ENCODE measurements at places on chromosomes 7 and 10.

GRCh38 chr7:50146692-50147091 is 53.6 kb upstream of the ZPBP start:
- no peak overlapping the region for H3K27ac ChIP-seq
- H3K27me3 ChIP-seq, result no peaks in the 10 kb centered on the region
- H3K4me3 ChIP-seq, result no peak overlapping the region
- H3K36me3 ChIP-seq, result no peaks in the 10 kb centered on the region
- DNase-seq, result no peak

DNA sequence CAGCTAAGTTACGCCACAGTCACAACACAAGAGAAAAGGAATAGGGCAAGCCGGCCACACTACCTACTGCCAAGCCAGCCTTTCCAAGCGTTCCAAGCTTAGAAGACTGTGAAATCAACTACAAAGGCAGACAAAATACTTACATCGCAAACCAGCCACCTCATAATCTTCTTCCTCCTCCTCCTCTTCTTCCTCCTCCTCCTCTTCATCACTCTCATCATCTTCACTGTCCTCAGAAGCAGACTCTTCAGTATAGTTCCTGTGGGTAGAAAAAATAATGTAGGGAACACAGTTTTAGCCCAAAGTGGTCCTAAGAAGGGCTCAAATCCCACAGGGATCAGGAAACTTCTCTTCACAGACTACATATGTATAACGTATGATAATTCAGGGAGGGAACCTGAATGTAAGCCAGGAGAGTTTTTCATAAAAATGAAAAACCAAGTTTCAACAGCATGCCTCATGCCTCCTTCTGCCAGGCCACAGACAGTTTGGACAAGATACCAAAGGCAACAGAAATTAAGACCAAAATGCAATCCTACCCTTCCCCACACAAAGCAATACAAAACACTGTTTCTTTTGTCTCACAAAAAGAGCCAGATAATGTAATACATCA is 13.6 kb downstream of the FZD9 start:
- no peak for DNase-seq
- H3K4me1 ChIP-seq, result no peaks in the 10 kb centered on the region
- no peak overlapping the region for H3K27ac ChIP-seq
- no peaks in the 10 kb centered on the region for H3K27me3 ChIP-seq
- no peak overlapping the region for H3K4me3 ChIP-seq
- H3K36me3 ChIP-seq, result peaks cover 55% of the 10 kb centered on the region

DNA sequence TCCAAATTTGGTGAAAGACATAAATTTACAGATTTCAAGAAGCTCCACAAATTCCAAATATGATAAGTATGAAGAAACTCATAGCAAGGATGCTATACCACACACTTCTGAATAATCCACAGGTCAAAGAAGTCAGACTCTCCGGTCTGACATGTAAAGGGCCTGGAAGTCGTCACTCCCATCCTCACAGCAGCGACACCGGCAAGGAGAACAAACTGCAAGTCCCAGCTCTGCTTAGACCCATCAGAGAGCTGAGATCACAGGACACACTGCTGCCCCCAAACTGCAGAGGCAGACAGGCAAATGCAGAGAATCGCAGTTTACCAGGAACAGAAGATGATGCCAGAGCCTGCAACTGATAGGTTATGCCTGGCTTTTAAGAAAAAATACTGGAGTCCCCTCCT is 62.0 kb downstream of the AMZ1 start:
- H3K36me3 ChIP-seq, result no peaks in the 10 kb centered on the region
- no peak overlapping the region for H3K27ac ChIP-seq
- H3K4me3 ChIP-seq, result no peak overlapping the region
- H3K27me3 ChIP-seq, result no peaks in the 10 kb centered on the region
- peaks cover 1% of the 10 kb centered on the region for H3K4me1 ChIP-seq

DNA sequence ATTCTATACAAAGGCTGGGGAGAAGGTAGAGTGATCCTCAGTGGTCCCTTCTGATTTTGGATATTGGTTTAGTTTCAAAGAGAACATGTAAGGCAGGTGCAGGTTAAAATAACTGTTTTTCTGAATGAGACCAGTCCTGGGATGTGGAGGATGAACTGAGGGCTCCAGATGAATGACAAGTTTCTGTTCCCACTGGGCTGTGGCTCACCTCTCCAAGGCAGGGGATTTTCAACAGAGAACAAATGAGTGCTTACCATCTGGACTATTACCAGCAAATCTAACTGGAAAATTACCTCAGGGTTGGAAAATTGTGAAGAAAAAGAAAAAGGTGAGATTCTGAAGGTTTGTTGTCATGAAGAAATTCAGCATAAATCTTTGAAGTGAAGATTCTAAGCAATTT is 8.0 kb downstream of the LAMB4 start:
- no peak overlapping the region for H3K4me3 ChIP-seq
- no peaks in the 10 kb centered on the region for H3K27me3 ChIP-seq
- DNase-seq, result no peak
- no peak overlapping the region for H3K27ac ChIP-seq

DNA sequence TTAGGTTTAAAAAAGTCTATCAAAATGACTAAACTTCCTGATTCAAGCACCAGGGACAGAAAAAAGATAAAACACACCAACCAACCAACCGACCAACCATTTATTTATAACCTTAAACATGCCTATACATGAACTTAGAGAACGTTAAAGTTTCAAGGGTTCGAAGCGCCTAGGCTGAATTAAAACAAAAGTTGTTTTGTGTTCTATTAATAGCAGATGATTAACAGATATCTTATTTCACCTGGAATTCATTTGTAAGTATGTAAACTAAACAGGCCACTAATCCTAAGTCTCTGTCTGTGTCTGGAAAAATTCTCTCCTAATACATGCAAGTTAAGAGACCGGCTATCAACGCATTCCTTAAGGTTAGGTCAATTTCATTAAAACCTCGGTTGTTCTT is 1.4 kb downstream of the BAIAP2L1 start:
- H3K4me3 ChIP-seq, result peak overlapping the region; percentile 73
- no peak overlapping the region for H3K27ac ChIP-seq
- H3K36me3 ChIP-seq, result no peaks in the 10 kb centered on the region
- H3K4me1 ChIP-seq, result peaks cover 4% of the 10 kb centered on the region
- DNase-seq, result no peak

DNA sequence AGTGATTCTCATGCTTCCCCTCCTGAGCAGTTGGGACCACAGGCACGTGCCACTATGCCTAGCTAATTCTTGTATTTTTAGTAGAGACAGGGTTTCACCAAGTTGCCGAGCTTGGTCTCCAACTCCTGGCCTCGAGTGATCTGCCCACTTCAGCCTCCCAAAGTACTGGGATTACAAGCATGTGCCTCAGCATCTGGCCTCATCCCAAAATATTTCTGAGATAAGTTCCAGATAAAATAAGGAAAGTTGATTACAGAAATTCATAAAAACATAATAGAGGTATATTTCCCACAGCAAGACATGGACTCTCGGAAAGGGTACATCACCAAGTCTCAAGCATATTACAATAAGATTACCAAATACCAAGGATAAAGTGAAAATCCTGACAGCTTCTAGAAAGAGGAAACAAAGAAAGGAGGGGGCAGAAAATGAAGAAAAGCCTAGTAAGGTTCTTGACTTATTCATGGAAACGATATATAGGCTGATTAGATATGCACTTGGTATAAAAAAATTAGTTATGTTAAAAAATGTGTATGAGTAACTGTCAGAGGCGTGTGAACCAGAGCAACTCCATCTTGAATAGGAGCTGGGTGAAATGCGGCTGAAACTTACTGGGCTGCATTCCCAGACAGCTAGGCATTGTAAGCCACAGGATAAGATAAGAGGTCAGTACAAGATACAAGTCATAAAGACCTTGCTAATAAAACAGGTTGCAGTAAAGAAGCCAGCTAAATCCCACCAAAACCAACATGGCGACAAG is 35.0 kb downstream of the IQUB start:
- no peaks in the 10 kb centered on the region for H3K4me1 ChIP-seq
- no peaks in the 10 kb centered on the region for H3K36me3 ChIP-seq
- no peak overlapping the region for H3K4me3 ChIP-seq
- DNase-seq, result no peak
- no peaks in the 10 kb centered on the region for H3K27me3 ChIP-seq
- no peak overlapping the region for H3K27ac ChIP-seq

- no peaks in the 10 kb centered on the region for H3K27me3 ChIP-seq
- DNase-seq, result no peak
- H3K4me1 ChIP-seq, result no peaks in the 10 kb centered on the region
- H3K36me3 ChIP-seq, result no peaks in the 10 kb centered on the region
These were observed 135.5 kb upstream of the IMMP2L start for GRCh38 chr7:111697771-111698170.

DNA sequence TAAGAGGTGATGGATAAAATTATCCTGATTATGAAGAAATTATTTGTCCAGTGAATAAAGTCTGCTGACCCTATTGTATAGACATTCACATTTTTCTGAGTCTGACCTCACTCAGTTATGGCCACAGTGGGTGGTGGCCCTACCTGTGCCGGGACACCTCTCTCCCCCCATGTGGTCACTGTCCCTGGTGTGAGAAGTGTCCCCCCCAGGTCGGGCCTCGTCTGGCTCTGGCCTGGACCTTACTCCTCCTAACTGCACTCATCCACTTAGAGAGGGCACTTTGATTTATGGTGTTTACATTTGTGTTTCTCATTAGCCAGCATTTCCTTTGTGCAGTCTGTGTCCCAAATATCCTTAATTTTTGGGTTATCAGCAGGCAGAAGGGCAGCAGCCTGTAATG is 59.6 kb upstream of the ZNF32 start:
- no peak overlapping the region for H3K4me3 ChIP-seq
- no peak for DNase-seq
- H3K27me3 ChIP-seq, result no peaks in the 10 kb centered on the region
- H3K36me3 ChIP-seq, result no peaks in the 10 kb centered on the region

GRCh38 chr10:88281592-88282347 is 301.3 kb downstream of the RNLS start:
- no peaks in the 10 kb centered on the region for H3K27me3 ChIP-seq
- H3K4me3 ChIP-seq, result no peak overlapping the region
- no peak for DNase-seq
- H3K4me1 ChIP-seq, result no peaks in the 10 kb centered on the region
- H3K27ac ChIP-seq, result no peak overlapping the region
- no peaks in the 10 kb centered on the region for H3K36me3 ChIP-seq

GRCh38 chr7:127650847-127651555 is 993 bp upstream of the SND1 start:
- H3K36me3 ChIP-seq, result no peaks in the 10 kb centered on the region
- H3K4me3 ChIP-seq, result peak overlapping the region; percentile 60
- DNase-seq, result no peak
- no peaks in the 10 kb centered on the region for H3K27me3 ChIP-seq
- H3K27ac ChIP-seq, result no peak overlapping the region

DNA sequence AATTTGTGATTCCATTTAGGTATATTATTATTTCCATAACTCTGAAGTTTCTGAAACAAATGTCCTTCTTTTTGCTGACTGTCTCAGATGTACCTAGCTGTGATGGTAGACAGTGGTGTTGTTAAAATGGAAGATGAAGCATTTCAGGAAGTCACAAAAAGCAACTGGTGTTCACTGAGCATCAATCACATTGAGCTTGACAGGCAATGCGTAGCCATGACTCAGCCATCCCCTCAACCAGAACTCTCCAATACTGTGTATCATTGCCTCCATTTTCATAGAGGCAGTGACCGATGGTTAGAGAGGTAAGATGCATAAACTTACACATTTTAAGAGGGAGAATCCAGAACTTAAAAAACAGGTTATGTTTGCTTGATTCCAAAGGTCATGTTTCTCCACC is 434.0 kb downstream of the INHBA start:
- no peaks in the 10 kb centered on the region for H3K36me3 ChIP-seq
- no peaks in the 10 kb centered on the region for H3K4me1 ChIP-seq
- no peaks in the 10 kb centered on the region for H3K27me3 ChIP-seq
- DNase-seq, result no peak

- H3K36me3 ChIP-seq, result no peaks in the 10 kb centered on the region
- no peak overlapping the region for H3K27ac ChIP-seq
- no peaks in the 10 kb centered on the region for H3K27me3 ChIP-seq
- no peak overlapping the region for H3K4me3 ChIP-seq
- DNase-seq, result no peak
These were observed 72.0 kb upstream of the TES start for GRCh38 chr7:116138202-116138801.

DNA sequence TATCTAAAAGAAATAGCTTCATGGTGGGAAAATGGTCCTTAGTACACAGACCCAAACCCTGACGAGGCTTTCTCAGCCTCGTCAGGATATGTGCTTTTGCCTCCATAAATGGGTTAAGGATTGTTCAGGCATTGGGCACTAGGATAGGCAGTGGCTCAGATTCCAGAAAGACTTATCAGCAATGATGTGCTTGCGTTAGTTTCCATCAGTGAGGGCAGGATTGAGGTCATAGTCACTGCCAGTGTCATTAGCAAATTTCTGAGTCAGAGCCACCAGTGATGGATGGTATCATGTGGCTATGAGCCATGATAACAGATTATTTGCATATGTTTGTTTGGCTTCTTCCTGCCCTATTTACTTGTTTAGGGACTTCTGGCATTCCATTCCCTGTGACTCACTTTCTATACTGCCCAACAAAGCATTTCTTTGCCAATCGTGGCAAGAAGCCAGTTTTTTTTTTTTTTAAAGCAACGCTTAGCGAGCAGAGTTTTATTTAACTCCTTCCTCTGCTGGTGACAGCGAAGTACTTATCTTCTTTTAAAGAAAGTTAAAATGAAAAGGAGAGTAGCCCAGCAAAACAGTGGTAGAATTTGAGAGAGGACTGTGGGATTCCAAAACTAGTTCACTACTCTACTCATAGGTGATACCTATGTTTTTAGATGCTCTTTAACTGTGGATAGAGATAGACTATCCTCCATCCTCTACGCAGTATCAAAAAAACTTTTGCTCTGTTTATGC is 44.4 kb downstream of the MYPN start:
- H3K36me3 ChIP-seq, result no peaks in the 10 kb centered on the region
- H3K27me3 ChIP-seq, result no peaks in the 10 kb centered on the region
- no peak overlapping the region for H3K4me3 ChIP-seq
- H3K27ac ChIP-seq, result no peak overlapping the region
- H3K4me1 ChIP-seq, result peaks cover 3% of the 10 kb centered on the region

DNA sequence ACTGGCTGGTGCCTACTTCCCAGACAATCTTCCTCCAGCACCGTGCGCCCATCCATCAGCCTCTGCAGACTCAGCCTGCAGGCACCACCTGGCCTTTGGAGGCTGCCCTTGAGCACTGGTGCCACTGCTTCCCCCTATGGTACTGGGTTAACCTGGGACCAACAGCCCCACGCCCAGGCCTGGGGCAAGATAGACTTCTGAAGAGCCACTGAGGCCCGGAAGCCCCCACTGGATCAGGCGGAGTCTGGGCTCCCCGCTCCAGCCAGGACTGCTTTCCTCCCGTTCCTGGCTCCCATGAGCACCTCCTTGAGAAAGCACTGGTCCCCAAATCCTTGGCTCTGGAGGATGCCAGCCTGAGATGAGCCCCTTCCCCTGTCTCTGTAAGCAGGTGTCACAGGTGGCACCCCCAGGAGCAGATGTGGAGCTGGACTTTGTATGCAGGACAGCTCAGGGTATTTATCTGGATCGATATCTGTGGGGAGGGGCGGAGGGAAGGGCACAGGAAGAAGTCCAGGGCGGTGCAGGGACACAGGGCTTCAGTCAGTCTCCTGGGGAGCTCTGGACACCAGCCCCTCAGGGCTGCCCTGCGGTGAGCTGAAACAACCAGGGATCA is 206.5 kb upstream of the PPP2R2D start:
- no peaks in the 10 kb centered on the region for H3K36me3 ChIP-seq
- H3K27ac ChIP-seq, result no peak overlapping the region
- H3K27me3 ChIP-seq, result no peaks in the 10 kb centered on the region
- no peak for DNase-seq
